NT2/D1 (cell line): ENCODE measurements at places on chromosomes 5 and 9.

DNA sequence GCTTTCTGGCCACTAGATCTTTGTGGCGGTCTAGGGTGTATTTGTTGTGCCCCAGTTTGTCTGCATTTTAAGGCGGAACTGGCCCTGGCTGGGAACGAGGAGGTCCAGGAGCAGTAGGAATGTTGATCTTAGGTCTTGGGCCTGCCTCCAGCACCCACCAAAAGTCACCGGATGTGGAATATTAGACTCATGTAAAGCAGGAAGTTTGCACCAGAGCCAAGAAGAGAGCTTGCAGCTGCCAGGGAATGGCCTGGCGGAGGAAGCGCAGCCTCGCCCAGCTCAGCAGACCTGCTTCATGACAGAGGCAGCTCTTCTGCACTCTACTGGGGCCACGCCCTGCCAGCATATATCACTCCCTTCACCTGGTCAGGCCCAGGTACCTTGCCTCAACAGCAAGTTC, 3.3 kb downstream of the GPX3 start:
- no peak for DNase-seq

DNA sequence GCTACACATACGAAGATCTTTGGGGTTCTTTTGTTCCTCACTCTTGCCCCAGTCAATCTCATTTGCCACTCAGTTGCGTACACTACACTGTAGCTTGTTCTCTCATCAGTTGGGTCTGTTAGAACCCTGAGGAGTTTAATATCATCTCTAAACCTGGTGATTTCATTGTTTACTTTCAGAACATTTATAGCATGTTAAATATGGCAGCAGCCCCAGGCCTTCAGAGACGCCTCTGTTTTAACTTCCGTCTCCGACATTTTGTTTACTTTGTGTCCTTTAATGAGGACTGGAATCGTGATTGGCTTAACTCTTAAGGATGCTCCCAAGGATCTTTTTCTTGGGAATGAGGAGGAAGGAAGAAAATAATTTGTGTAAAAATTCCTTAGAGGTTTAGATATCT, 510.1 kb downstream of the NR2F1-AS1 start:
- DNase-seq: no peak

- peak; percentile 73 for DNase-seq
These were observed 1.1 kb upstream of the BASP1 start for GRCh38 chr5:17216176-17216973.

DNA sequence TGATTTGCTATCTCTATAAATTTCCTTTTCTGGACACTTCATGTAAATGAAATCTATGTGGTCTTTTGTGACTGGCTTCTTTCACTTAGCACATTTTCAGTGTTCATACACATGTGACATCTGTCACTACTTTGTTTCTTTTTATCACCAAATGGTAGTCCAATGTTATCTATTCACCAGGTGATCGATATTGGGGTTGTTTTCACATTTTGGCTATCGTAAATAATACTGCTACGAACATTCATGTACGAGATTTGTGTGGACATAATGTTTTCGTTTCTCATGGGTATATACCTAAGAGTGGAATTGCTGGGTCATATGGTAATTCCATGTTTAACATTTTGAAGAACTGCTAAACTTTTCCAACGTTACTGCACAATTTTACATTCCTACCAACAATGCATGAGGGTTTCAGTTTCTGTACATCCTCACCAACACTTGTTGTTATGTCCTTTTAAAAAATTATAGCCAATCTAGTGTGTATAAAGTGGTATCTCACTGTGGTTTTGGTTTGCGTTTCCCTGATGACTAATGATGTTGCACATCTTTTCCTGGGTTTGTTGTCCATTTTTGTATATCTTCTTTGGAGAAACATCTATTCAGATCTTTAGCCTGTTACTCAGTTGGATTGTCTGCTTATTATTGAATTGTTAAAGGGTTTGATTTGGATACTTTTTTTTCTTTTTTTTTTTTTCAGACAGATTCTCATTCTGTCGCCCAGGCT, 263.0 kb downstream of the PDZD2 start:
- DNase-seq: no peak

DNA sequence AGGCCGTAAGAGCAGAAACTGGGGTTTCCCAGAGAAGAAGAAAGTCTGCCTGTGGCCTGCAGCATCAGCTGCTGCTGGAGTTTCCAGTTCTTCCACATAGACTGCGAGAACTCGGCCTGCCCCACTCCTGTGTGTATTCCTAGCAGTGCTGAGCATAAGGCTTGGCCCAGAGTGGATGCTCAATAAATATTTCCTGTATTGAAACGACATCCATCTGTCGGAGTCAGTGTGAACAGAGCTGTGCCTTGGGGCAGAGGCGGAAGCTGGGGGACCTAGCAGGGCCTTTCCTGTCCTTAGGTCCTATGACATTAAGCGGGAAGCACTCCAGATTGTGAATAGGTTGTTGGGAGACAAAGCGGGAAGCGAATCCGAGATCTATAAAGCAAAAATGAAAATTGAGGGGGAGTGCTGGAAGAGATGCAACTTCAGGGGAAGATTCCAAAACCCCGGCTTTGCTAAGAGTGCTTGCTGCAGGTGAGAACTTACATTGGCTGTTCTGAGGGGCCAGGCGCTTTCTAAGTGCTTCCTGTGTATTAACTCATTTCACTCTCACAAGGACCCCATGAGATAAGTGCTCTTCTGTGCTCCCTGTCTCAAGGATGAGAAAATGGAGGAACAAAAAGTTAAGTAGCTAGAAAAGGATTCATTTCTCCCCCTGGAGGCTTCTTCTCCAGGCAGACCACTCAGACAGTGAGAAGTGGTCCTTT, 76.1 kb upstream of the CXCL14 start:
- DNase-seq: no peak

- DNase-seq: no peak
These were observed 528.7 kb upstream of the DAP start for GRCh38 chr5:11289733-11290132.

DNA sequence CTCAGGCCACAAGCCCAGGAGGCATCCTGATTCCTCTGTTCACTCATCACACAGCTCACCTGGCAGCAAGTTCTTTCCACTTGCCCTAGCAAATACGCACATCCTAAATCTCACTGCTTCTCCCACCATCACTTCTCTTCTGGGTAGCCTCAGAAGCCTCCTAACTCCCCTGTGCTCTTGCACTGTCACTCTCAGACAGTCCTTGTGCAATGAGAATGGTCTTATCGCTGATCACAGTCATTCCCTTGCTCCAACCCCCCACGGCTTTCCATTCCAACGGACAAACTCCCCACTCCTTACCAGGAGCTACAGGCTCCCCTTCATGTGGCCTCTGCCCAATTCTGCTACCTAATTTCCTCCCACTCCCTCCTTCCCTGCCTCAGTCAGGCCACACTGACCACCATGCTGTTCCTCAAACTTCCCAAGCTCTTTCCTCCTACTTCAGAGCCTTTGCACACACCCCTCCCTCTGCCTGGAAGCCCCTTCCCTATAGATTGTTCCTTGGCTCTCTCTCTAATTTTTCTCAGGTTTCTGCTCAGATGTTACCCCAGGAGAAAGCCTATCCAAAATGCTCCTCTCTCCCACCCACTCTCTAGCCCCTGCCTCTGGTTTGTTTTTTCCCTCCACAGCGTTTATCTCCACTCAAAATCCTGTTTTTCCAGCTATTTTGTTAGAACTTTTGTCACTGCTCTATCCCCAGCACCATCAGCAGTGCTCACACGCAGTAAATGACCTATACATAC, 34.1 kb upstream of the TNFAIP8 start:
- no peak for DNase-seq

GRCh38 chr5:54653956-54654614, 136.5 kb downstream of the SNX18 start:
- no peak for DNase-seq

DNA sequence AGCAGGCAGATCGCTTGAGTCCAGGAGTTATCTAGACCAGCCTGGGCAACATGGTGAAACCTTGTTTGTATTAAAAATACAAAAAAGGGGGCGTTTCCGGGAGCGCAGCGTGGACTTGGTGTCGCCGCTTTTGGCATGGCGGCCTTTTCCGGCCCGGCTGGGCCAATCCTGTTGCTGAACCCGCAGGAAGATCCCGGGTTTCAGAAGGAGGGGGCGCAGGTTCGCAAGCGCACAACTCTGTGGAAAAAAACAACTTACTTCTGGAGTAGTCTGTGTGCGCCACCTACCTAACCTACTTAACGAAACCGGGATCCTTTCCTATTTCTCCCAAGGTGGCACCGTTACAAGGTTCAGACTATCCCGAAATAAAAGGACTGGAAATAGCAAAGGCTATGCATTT, 198.6 kb downstream of the MSX2 start:
- DNase-seq: no peak

DNA sequence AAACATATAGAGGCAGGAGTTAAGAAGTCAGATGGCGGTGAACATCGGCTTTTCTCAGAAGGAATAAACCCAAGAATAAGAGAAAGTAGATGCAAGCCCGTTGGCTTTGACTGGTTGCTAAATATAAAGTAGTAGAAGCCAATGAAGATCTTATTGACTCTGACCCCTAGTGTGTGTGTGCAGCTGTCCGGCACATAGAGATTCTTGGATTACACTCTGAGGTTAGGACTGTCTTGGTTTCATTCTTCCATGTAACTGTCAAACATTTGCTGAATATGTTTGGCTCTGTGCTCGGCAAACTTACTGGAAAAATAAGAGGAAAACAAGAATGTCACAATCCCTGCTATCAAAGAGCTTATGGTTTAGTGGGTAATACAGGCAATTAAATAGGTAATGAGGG, 54.9 kb downstream of the ASTN2 start:
- no peak for DNase-seq

- no peak for DNase-seq
These were observed 389.1 kb upstream of the KIF2A start for GRCh38 chr5:61916621-61917620.

GRCh38 chr5:476102-476813, 33.3 kb downstream of the EXOC3 start:
- no peak for DNase-seq

DNA sequence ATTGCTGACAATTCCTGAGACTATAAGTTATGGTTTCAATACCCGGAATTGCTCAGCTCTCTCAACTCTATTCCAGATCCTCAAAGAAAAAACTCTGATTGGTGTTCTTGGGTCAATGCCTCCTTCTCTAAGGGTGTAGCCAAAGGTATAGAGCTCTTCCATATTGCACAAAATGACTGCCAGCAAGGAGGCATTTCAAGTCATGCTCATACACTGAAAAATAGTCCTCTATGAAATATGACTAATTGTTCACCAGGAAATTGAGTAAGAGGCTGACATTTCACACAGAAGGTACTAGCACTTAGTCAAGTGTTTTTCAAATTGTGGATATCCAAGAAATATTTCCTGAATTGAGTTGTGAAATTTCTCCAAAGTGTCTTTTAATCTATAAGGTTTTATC, 111.1 kb upstream of the KLF9 start:
- no peak for DNase-seq

- DNase-seq: no peak
These were observed 293 bp downstream of the CENPP start for GRCh38 chr9:92325991-92326500.

DNA sequence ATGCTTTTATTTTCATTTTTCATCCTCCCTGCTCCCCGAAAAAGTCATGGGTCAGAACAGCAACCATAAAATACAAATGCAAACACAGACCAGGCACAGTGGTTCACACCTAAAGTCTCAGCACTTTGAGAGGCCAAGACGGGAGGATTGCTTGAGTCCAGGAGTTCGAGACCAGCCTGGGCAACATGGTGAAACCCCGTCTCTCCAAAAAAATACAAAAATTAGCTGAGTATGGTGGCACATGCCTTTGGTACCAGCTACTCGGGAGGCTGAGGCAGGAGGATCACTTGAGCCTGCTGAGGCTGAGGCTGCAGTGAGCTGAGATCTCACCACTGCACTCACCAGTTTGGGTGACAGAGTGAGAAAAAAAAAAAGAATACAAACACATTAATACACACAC, 60.3 kb downstream of the ARHGEF37 start:
- no peak for DNase-seq

GRCh38 chr9:107007402-107007801, 144.4 kb downstream of the ZNF462 start:
- DNase-seq: no peak

- DNase-seq: no peak
These were observed 3.5 kb upstream of the CDX1 start for GRCh38 chr5:150163035-150163434.

DNA sequence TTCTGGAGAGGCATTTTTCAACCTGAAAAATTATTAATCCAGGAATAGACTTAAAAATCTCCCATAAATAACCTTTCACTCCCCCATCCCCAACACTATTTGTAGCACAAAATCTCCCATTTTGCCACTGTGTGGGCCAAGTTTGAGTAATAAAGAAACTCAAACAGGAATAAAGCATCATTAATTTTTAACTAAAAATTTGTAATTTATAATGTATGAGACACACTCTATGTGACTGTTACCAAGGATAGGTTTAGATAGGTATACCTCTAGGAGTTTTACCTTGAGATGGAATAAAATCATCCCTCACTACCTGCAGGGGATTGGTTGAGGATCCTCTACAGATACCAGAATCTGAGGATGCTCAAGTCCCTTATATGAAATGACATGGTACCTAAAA, 30.1 kb downstream of the CHD1 start:
- DNase-seq: no peak

DNA sequence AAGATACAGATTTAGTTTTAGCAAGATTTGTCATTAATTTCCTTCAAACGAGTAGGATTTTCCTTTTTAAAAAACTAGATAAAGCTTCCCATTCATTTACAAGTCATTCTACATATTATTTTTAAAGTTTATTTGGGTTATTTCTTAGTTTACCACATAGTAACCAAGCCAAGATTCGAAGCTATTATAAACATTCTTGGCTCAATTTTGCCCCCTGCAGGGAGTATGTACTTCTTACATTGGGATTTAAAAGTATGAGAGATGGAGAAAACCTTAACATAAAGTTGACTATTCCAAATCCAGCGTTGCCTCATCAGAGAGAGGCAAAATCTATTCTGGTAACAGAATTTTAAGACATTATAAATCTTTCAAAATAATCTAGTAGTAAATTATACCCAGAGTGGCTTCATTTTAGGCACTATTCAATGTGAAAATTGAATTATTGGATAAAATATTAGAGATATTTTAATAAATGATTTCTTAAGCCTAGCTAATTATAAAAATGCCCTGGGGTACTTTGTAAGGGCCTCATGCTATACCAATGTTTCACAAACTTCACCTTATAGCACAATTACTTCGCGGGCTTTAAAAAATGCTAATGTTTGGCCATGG, 39.1 kb downstream of the FBN2 start:
- no peak for DNase-seq

DNA sequence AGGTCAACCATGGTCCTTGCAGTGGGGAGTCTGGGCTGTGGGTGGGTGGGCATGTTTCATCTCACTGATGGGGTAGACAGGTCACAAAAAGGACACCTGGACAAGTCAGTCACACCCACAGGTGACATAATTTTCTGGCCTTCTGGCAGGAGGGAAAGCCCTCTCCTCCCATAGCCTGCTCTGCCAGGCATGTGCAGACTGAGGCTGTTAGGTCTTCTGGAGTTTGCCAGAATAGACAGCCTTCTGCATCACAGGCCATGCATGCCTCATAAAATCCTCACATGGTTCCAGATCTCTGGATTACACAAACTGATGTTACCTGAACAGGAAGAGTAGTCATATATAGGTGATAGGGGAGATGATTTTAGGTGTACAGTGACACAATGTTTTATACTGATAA, 49.1 kb downstream of the ARHGAP26 start:
- DNase-seq: no peak
